ENCODE measurements at places on chromosomes 12 and 14.

- DNase-seq = no peak
Observed at GRCh38 chr14:79809849-79810612, 401.3 kb downstream of the DIO2 start.

DNA sequence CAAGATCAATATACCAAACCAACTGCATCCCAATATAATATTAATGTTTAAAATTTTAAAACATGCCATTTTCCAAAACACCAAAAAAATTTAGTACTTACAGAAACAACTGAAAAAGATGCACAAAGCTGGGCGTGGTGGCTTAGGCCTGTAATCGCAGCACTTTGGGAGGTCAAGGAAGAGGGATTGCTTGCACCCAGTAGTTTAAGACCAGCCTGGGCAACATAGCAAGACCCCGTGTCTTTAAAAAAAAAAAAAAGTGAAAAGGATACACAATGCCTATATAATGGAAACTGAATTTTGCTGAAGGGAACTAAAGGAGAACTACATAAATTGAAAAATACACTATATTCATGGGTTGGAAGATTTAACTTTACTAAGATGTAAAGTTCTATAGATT, 149.5 kb downstream of the RMST start:
- DNase-seq = no peak

- DNase-seq = no peak
Observed at GRCh38 chr12:28374556-28374955, 184.3 kb downstream of the CCDC91 start.

GRCh38 chr14:53399057-53399456, 245.9 kb upstream of the DDHD1 start:
- no peak for DNase-seq

DNA sequence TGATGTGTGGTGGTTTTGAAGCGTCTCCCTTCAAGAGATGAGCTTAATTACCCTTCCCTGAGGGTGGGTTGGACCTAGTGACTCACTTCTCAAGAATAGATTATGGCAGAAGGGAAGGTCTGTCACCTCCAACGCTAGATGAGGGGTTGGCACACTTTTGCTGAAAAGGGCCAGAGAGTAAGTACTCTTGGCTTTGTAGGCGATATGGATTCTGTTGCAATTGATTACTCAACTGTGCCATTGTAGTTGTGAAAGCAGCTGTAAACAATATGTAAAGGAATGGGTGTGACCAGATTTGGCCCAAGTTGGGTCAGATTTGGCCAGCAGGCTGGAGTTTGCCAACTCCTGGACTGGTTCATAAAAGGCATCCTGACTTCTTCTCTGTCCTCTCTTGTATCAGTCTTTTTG, 53.3 kb downstream of the SMIM41 start:
- DNase-seq = peak; percentile 5

GRCh38 chr14:61811882-61812346, 49.7 kb downstream of the SNAPC1 start:
- DNase-seq = no peak

DNA sequence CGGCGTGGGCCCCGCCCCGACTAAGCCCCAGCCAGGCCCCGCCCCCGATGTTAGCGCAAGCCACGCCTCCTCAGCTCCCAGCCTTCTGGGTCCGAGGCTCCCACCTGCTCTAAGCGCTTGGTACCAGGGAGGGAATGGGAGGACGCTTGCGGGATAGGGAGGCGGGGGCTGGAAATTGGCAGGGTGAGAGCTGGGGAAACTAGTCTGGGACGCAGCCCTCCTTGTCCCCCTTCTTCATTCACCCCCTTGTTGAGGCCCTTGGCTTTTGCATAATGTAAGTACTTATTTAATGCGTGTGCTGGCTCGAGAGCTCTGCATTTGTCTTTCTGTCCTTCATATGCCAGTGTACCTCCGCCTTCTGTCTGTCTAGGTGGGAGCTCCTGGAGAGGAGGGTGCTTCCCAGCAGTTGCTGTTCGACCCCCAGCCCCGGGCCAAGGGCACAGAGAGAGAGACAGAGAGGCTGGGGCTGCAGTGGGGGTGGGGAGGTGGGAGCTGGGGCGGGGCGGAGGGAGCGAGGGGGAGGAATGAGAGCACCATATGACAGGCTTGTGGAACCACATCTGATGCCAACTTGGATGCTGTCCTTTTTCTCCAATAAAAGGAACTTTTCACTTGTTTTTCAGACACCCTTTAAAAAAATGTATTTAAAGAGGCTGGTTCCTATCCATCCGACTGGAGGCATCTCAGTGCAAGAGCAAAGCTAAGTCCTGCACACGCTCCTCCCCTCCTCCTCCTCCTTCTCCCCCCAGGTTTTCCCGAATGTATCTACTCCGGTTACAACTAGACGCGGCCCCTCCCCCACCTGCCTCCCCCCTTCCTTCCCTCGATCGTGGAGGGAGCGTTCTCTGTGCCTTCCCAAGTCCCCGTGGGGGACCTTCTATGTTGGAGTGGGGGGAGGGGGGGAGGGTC, 25.6 kb upstream of the MAP1LC3B2 start:
- peak; percentile 93 for DNase-seq

- no peak for DNase-seq
Observed at GRCh38 chr12:6959058-6959804, 8.1 kb downstream of the PTPN6 start.

- no peak for DNase-seq
Observed at GRCh38 chr12:27498149-27498548, 25.9 kb upstream of the PPFIBP1 start.

Measured in tongue (tissue), 3 donors.